CD4-positive, CD25-positive, alpha-beta regulatory T cell (primary cell): ENCODE measurements at places on chromosomes 5 and 9. TPM values are rescaled to one million over a fixed set of nuclear protein-coding genes. Genes with fewer than 3 reads are reported as not detected.

PCDHB8 gene
- not detected for total RNA-seq

ANGPTL2 gene
- total RNA-seq, result not detected

LCN15 gene
- not detected for total RNA-seq

GRCh38 chr5:32231241-32231640 is 57.1 kb upstream of the GOLPH3 start:
- H3K36me3 ChIP-seq, result peaks cover 38% of the 10 kb centered on the region
- no peaks in the 10 kb centered on the region for H3K4me1 ChIP-seq
- no peak overlapping the region for H3K27ac ChIP-seq
- no peak overlapping the region for H3K4me3 ChIP-seq
- no peak for DNase-seq
- H3K27me3 ChIP-seq, result no peaks in the 10 kb centered on the region

DNA sequence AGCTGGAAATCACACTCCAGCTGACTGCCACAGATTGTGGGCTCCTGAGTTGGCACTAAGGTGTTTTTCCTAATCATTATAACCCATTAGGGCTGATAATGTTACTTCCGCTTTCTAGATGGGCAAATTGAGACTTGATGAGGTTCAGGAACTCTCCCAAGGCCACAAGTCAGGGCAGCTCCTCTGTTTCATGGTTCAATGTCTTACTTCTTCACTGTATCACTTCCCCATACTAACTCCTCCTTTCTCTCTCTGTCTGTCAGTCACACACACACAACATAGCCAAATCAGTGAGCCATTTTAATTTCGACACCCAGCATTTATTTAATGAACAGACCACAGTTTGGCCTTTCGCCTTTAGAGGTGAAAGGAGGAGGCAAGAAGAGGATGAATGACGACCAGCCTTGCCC is 17.8 kb upstream of the TRAF1 start:
- no peak overlapping the region for H3K4me3 ChIP-seq
- H3K27me3 ChIP-seq, result no peaks in the 10 kb centered on the region
- no peak for DNase-seq
- no peaks in the 10 kb centered on the region for H3K36me3 ChIP-seq
